ENCODE measurements at places on chromosomes 7 and 10. TPM values are rescaled to one million over a fixed set of nuclear protein-coding genes. Genes with fewer than 3 reads are reported as not detected.

Gene ZNF727
- 0.05 TPM for polyA plus RNA-seq

- peaks cover 50% of the 10 kb centered on the region for H3K4me1 ChIP-seq
- H3K36me3 ChIP-seq: no peaks in the 10 kb centered on the region
- no peak overlapping the region for H3K27ac ChIP-seq
Measured at GRCh38 chr10:132443605-132443982, 46.6 kb downstream of the PWWP2B start.

DNA sequence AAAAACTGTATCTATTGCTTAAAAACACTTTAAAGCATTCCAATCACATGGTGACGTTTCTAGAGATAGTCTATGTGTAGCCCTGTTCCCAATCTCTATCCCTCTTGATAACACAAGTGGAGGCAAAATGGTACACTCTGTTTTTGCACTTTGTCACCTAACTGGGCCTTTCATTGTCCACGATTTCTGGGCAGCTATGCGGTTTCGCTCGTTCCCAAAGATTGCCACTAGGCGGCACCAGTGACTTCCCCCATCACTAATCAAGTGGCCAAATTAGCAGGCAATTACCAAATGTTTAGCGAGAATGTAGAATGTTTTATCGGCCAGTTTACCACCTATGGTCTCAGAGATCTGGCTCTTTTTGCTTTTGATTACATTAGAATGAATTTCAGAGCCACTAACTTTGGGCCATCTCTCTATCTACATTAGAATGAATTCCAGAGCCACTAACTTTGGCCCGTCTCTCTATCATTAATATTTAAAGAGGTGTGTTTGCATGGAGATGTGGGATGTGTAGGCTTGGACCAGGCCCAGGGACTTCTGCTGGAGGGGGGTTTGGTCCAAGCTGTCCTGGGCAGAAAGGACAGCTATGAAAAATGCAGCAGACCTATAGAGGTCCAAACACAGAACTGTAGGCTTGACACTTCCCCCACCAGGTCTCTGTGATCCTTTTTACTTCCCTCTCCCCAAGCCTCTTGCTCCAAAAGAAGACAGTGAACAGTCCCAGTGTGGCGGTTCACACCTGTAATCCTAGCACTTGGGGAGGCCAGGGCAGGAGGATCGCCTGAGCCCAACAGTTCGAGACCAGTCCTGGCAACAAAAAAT, 90.1 kb downstream of the EPC1 start:
- H3K36me3 ChIP-seq: no peaks in the 10 kb centered on the region
- DNase-seq: peak; percentile 68
- H3K4me3 ChIP-seq: no peak overlapping the region
- no peak overlapping the region for H3K27ac ChIP-seq
- H3K27me3 ChIP-seq: no peaks in the 10 kb centered on the region

DNA sequence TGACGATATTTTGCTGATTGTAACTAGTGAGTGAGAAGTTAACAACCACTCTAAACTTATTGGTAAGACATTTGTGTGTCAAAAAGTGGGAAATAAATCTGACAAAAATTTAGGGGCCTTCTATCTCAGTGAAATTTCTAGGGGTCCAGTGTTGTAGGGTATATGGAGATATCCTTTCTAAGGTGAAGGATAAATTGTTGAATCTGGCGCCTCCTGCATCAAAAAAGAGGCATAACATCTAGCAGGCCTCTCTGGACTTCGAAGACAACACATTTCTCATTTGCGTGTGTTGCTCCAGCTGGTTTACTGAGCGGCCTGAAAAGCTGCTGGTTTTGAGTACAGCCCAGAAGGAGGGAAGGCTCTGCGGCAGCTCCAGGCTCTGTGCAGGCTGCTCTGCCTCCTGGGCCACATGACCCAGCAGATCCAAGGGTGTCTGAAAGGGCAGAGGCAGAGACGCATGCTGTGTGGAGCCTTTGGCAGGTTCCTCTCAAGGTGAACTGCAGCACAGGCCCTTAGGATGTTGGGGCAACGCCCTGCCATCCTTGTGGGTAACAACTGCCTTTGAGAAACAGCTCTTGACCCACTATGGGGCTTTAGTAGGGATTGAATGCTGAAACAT, 72.4 kb downstream of the LMBR1 start:
- H3K4me3 ChIP-seq: no peak overlapping the region
- no peaks in the 10 kb centered on the region for H3K36me3 ChIP-seq
- no peak overlapping the region for H3K27ac ChIP-seq

DNA sequence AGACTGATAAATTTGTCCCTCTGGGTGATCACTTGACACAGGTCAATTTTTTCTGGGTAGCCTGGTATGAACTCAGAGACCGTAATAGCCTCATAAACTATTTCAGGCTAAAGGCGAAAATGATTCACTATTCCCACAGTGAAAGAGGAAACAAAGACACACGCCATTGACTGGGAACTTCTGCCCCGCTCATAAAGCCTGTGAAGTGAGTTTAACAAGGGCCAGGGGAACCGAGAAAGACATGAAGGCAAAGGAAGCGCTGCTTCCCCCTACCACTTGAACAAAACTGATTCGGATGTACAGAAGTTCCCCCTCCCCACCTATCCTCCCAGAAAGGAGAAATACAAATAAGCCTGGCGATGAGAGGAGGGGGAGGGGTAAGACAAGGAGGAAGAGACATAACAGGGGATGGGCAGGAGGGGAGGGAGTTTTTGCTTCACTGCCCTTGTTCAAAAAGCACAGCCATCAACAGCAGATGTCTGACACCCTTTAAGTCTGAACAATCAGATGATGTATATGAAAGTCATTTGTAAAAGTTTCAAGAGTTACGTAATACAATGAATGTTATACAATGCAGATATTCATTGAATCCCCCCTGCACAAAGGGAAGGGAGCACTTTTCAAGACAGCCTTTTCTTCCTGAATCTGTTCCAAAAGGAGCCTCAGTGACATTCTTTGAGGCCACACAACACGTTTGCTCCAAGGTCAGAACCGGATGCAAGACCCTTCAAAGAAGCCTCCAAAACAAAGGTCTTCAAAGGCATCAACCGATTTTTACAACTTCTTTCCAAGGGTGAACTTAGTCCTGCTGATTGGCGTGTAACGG, 734 bp downstream of the ABCB4 start:
- peaks cover 16% of the 10 kb centered on the region for H3K27me3 ChIP-seq
- peaks cover 3% of the 10 kb centered on the region for H3K4me1 ChIP-seq
- H3K36me3 ChIP-seq: no peaks in the 10 kb centered on the region
- no peak overlapping the region for H3K4me3 ChIP-seq
- DNase-seq: no peak
- H3K27ac ChIP-seq: no peak overlapping the region

GRCh38 chr7:85820702-85821443, 634.0 kb upstream of the SEMA3D start:
- no peaks in the 10 kb centered on the region for H3K36me3 ChIP-seq
- no peak overlapping the region for H3K27ac ChIP-seq
- no peaks in the 10 kb centered on the region for H3K4me1 ChIP-seq
- DNase-seq: no peak

DNA sequence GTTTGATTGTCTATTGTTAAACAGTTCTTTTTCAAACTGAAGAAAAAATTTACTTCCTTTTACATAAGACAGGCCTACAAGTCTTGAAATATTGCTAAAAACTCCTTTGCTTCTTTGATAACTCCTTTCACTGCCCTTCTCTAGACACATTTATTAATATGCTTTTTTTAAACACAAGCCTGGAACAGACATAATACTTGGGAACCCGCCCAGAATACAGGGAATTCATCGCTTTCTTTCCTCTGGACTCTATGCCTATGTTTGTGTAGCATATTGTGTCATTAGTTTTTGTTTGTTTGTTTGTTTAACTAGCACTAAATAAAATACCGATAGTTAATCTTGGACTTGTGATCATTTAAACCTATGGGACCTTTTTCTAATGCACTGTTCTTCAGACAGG, 42.4 kb upstream of the ABCB4 start:
- H3K4me1 ChIP-seq: no peaks in the 10 kb centered on the region
- H3K27me3 ChIP-seq: no peaks in the 10 kb centered on the region
- no peak overlapping the region for H3K27ac ChIP-seq
- no peaks in the 10 kb centered on the region for H3K36me3 ChIP-seq

DNA sequence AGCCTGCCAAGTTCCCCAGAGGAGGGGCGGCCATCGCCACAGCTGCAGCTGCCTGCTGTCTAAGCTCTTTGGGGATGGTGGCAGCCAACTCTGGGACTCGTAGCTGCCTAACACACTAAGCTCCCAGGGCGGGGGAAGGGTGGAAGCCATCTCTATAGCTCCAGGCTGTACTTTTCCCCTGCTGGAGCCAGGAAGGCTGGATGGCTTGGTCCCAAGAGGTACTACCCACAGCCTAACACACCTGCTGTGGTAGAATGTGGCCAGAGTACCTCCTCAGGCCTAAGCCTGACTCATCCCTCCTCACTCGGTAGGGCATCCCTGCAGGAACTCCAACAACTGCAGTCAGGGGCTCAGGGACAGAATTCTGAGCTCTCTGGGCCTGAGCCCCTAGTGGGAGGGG, 151.7 kb upstream of the TAC1 start:
- no peak for DNase-seq
- no peaks in the 10 kb centered on the region for H3K27me3 ChIP-seq
- no peaks in the 10 kb centered on the region for H3K36me3 ChIP-seq
- H3K4me1 ChIP-seq: no peaks in the 10 kb centered on the region

Gene GPR15LG
- polyA plus RNA-seq: 7.7 TPM

GRCh38 chr10:108252771-108253170, 1088.3 kb upstream of the SORCS1 start:
- H3K4me1 ChIP-seq: no peaks in the 10 kb centered on the region
- H3K27ac ChIP-seq: no peak overlapping the region
- H3K36me3 ChIP-seq: no peaks in the 10 kb centered on the region
- no peak overlapping the region for H3K4me3 ChIP-seq
- no peaks in the 10 kb centered on the region for H3K27me3 ChIP-seq

Gene ELN
- 29.8 TPM for polyA plus RNA-seq

Gene GPNMB
- 150 TPM for polyA plus RNA-seq

DNA sequence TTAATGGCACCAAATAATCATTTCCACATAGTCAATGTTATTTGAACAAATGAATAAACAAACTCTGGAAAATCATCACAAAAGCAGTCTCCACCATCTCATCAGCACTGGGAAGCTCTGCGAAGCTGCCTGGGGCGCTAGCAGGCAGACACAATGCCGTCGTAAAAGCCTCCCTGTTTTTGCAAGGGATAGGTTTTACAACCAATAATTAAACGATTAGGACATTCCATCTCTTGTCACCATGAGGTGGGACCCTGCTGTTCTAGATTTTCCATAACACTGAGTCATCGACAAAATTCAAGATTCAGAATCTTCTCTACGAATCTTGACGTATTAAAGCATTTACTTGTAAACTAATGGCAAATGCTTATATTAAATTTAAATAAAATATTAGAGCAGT, 172.8 kb upstream of the AKR1E2 start:
- no peak for DNase-seq
- H3K36me3 ChIP-seq: no peaks in the 10 kb centered on the region

DNA sequence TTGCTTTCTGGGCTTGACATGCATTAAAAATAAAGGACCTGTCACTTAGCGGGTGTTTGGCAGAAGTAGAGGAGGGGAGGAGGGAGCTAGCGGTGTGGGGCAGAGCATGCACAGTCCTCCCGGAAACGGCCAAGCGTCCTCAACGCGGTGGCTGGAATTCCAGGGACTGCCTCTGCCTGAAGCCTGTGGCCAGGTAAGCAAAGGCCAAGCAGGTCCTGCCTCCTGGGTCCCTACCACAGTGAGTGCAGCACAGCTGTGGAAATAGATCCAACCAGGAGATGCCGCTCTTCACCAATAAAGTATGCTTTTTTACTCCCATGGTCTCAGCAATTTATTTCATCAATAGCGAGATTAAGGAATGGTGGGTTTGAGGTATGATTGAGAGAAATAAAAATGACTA, 323.4 kb downstream of the WDR37 start:
- no peak overlapping the region for H3K4me3 ChIP-seq
- no peak for DNase-seq
- H3K27me3 ChIP-seq: no peaks in the 10 kb centered on the region
- no peaks in the 10 kb centered on the region for H3K36me3 ChIP-seq
- H3K4me1 ChIP-seq: no peaks in the 10 kb centered on the region

All from thymus (tissue), 14 donors.